Right renal pelvis (tissue), 4 donors: ENCODE measurements at places on chromosomes 12 and 14.

GRCh38 chr12:11748903-11749302, 99.4 kb downstream of the ETV6 start:
- no peak for DNase-seq

DNA sequence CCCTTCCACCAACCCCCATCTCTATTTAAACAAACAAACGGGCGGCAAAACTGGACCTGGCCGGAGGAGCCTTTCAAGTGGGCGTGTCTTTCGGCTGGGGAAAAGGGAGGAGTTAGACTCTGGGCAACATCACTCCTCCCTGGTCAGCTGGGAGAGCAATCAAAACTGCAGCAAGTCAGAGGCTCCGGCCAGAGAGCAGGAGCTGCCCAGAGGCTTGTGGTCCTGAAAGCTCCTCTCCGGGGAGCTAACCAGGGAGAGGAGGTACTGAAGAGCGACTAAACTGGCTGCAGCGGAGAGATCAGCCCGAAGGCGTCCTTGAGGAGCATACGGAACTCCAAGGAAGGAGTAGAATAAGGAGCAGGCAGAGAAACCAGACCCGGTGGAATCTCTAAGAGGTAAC, at the start of gene NEUROD4:
Gene NEUROD4, plus strand, starts transcription at position 191 of the 400 bp plus-strand sequence. CDS start 6,466 bp downstream, outside the sequence.
- peak; percentile 76 for DNase-seq

DNA sequence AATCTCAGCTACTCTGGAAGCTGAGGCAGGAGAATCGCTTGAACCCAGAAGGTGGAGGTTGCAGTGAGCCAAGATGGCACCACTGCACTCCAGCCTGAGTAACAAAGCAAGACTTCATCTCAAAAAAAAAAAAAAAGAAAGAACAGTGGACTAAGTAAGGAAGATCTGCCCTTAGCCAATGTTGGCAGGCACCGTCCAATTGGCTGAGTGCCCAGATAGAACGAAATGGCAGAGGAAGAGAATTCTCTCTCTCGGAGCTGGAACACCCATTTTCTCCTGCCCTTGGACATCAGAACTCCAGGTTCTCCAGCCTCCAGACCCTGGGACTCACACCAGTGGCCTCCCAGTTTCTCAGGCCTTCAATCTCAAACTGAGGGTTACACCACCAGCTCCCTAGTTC, 49.9 kb downstream of the ESR2 start:
- DNase-seq, result no peak

GRCh38 chr14:36605506-36605857, 23.1 kb upstream of the NKX2-8 start:
- no peak for DNase-seq

DNA sequence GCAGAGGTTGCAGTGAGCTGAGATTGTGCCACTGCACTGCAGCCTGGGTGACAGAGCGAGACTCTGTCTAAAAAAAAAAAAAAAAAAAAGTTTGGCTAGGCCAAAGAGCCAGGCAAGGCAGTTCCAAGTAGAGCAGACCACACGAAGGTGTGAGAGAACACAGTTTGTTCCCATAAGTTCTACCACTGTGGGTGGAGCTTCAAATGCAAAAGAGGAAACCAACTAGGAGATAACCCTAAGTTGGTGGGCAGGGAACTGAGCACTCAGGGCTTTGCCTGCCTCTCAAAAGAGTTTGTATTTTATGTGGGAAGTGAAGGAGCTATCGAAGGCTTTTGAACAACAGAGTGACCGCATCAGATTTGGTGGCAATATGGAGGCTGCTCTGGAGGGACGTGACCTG, 15.1 kb downstream of the SOCS2 start:
- DNase-seq, result no peak

- DNase-seq, result no peak
Observed at GRCh38 chr12:1212526-1212925, 221.5 kb downstream of the ERC1 start.
